ENCODE measurements at places on chromosomes 12 and 14.

DNA sequence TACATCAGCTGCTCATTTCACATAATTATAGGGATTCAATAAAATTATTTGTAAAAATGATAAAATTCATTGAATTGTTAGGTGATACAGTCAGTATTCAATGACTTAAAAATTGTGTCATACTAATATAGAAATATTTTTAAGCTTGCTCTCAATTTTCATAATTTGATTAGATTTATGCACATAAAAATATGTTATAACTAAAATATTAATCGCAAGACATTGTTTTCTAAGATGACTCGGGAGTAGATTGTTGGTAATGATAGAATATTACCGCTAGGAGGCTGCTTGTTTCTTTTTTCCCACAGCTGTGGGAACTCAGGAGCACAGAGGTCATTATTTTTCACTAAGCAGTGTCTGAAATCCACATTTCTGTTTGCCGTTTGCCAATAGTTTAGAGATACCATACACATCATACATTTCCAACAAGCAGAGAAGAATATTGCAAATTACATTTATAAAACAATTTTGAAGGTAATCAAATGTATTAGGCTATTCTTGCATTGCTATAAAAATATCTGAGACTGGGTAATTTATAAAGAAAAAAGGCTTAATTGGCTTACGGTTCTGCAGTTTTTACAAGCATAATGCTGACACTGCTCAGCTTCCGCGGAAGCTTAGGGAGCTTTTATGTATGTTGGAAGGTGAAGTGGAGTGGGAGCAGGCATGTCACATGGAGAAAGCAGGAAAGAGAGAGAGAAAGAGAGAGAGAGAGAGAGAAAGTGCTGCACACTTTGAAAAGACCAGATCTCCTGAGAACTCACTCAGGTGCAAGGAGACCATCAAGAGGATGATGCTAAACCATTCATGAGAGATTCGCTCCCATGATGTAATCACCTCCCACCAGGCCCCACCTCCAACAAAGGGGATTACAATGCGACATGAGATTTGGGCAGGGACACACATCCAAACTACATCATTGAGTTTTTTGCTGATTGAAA is 9.2 kb downstream of the CD69 start:
- no peak for DNase-seq

DNA sequence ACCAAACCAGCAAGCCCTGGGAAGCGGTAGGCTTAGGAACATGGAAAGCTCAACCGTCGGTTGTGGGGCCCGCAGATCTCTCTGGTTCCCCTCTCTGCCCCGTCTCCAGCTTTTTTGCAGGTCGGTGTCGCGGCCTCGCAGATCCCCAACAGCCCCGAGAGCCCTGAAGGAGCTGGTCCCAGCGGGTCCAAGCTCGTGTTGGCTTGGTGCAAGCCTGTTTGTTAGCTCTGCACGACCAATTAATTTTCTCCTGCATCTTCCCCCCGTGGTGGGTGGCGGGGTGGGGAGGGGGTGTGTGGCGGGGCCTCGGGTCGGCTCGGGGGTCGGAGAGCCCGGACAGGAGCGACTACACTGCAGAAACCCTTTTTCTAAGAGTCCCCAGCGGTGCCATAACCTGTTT is 449 bp upstream of the SLC24A4 start:
- DNase-seq: no peak

DNA sequence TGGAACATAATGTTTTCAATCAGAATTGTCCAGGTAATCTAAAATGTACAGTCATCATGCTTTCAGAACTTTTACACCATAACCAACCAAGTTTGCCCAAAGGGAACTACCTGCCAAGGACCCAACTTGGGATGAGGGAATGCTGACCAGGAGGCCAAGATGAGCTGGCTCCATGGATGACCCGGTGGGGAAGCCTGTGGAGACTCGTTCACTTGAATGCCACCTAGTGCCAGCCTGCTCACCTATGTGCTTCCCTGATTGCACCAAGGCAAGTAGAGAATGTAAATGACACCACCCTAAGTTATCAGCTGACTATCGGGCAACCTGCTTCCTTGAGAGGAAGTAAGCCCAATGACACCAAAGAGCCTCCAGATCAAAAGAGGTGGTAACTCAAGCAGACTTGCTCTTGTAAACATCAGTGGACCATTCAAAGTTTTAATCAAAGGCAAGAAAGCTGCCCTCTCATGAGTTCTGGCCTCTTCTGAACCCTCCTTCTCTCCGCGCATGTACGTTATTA is 137.3 kb downstream of the TTC7B start:
- no peak for DNase-seq

GRCh38 chr12:8156845-8157244 is at the start of gene ZNF705A:
Gene ZNF705A, plus strand, starts transcription at chr12:8157015. Its CDS starts 15,611 bp downstream, at chr12:8172626.
- no peak for DNase-seq

- DNase-seq: no peak
Observed at GRCh38 chr12:90979951-90980350, 24.8 kb downstream of the EPYC start.

- DNase-seq: no peak
Observed at GRCh38 chr12:94167071-94167755, 18.8 kb downstream of the PLXNC1 start.

DNA sequence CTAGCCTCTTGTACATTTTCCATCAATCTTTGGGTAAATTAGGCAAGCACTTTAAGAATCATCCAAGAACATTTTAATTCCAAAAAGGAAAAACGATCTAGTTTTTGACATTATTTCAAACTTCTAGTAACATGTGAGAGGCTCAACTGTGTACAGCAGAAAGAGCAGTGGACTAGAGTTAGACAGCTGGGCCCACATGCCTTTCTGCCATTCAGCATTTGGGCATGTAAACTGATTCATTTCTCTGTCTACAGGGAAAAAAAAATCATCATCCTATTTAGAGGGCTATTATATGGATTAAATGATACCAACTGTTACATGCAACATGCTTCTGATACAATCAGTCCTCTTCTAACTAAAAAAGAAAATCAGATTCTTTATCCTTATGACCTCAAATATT is 17.7 kb downstream of the ATP2B1 start:
- no peak for DNase-seq

- no peak for DNase-seq
Observed at GRCh38 chr12:90023207-90023900, 314.7 kb upstream of the ATP2B1 start.

- no peak for DNase-seq
Observed at GRCh38 chr12:100375038-100375735, 18.3 kb downstream of the SLC17A8 start.

- no peak for DNase-seq
Observed at GRCh38 chr14:71754422-71755095, 177.7 kb upstream of the RGS6 start.

Measured in GM18507 (cell line).